ENCODE measurements at places on chromosomes 5 and 9. TPM values are rescaled to one million over a fixed set of nuclear protein-coding genes. Genes with fewer than 3 reads are reported as not detected.

The ADAMTS2 gene
- 2.3 TPM for total RNA-seq

- DNase-seq: no peak
Observed at GRCh38 chr5:39905356-39905755, 480.6 kb upstream of the DAB2 start.

DNA sequence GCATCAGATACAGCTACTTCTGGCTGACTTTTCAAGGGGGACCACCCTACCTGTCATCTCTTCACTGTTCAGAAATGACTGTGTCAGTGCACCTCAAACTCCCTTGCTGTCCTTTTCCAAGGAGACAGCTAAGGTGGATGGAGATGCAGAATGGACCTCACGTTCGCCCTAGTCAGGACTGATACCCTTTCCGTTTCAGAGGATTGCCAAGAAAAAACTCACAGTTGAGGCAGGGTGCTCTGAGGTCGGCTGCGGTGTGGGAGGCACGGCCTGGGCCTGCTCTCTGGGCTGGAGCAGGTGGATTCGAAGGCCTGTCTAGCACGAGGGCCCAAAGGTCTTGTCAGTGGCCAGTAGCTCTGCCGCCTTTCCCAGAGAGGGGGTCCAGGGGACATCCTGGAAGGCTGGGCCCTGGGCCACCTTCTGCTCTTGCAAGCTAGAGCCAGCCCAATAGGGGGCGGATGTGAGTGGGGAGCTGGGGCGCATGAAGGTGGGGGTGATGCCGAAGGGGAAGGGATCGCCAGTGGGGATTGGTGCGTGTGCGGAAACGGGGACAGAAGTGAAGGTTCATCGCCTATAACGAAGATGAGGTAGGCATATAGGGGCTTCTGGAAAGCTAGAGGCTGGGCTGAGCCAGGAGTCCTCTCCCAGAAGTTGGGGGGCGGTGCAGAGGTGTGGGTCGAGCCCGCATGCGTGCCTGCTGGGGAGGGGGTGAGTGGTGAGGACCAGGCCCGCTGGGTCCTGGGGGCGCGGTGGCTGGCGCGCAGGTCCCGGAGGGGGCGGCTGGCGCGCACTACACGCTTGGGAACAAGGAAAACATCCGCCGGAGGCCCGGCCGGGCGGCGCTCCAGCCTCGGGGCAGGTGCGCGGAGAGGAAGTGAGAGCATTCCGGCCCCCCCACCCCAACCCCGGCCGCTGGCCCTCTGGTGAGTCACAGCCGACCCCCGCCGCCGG lies 2.5 kb upstream of the MSMP start:
- no peak for DNase-seq

- DNase-seq: no peak
Observed at GRCh38 chr5:54534191-54535004, 16.8 kb downstream of the SNX18 start.

DNA sequence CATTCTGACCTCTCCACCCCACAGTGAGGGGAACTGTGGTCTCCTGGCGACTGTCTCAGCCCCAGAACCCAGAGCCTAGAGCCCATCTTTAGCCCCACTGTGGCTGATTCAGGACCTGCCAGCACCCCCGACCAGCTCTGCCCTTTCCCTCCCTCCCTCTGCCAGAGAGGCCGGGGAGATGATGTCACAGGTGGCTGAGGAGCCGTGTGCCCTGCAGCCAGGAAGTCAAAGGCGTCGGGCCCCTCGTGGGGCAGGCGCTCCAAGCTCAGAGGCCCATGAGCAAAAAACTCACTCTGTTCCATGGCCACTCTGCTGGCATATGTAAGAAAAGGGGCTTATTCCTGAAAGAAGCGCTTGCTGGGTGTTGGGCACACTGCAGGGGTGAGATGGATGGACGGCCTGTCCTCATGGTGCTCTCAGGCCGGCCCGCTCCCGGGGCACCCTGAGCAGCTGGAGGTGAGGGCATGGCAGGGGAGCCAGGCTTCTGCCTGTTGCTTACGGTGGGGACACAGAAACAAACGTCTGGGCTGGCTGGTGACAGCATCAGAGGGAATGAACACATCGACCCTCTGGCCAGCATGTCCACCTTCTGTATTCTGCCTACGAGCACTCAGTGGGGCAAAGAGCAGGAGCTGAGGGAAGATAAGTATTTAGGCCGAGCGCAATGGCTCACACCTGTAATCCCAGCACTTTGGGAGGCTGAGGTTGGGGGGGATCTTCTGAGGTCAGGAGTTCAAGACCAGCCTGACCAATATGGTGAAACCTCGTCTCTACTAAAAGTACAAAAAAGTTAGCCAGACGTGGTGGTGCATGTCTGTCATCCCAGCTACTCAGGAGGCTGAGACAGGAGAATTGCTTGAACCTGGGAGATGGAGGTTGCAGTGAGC lies 41.1 kb downstream of the LAMC3 start:
- no peak for DNase-seq

- DNase-seq: no peak
Observed at GRCh38 chr5:80453366-80453765, 34.5 kb upstream of the FAM151B start.

Data from kidney epithelial cell (primary cell).